Hepatocyte (in vitro differentiated cells): ENCODE measurements at places on chromosomes 7 and 10. TPM values are rescaled to one million over a fixed set of nuclear protein-coding genes. Genes with fewer than 3 reads are reported as not detected.

The C7orf33 gene
- not detected in 2 replicates for total RNA-seq

The MYH16 gene
- 0.13 TPM in 1 of 2 replicates, not detected in the other for total RNA-seq

The ADAM12 gene
- 8.1 and 11.3 TPM in 2 replicates for total RNA-seq

The FAM131B gene
- 1.9 and 2.5 TPM in 2 replicates for total RNA-seq

The ZPBP gene
- not detected in 2 replicates for total RNA-seq

The OR13A1 gene
- 0.37 TPM in 1 of 2 replicates, not detected in the other for total RNA-seq

The SPDYE11 gene
- 0.07 TPM in 1 of 2 replicates, not detected in the other for total RNA-seq

The SLC13A1 gene
- 0.07 and 0.28 TPM in 2 replicates for total RNA-seq

DNA sequence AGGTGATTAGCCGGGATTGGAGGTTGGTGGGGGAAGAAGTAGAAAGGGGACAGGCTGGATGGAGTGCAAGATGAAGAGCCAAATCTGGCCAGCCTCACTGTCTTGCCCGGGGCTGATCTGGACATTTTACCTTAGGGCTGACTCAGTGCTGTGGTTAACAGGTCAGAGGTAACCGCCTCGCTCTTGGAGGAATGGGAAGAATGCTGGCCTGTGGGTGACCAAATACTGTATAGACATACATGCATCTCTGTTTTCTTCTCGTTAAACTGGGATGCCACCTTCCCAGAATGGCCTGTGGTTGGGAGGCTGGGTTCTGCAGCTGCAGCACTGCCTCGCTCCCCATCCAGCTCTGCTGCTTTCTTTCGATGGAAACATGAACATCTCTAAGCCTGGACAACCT, 120.0 kb downstream of the SEC23IP start:
- no peak for DNase-seq

GRCh38 chr10:49612513-49613164, 1.2 kb upstream of the CHAT start:
- DNase-seq, result no peak

DNA sequence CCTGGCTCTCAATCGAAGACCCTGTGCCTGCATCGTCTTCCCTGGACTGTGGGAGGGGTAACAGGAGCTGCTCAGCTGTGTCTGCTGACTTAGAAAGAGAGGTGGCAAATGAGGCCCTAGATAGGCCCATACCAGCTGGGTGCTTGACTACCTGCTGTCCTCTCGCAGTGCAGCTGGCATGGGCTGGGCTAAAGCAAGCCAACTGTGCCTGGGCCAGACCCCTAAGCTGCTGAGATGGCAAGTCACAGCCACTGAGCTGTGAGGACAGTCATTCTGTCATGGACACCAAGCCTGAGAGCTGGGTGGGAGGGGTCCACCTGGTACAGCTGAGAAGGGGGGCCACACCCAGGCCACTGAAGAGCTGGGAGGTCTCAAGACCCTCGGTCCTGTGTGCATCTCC, 45.8 kb upstream of the AQP1 start:
- DNase-seq, result no peak

GRCh38 chr7:75626954-75627353, 111.8 kb downstream of the HIP1 start:
- DNase-seq, result no peak

DNA sequence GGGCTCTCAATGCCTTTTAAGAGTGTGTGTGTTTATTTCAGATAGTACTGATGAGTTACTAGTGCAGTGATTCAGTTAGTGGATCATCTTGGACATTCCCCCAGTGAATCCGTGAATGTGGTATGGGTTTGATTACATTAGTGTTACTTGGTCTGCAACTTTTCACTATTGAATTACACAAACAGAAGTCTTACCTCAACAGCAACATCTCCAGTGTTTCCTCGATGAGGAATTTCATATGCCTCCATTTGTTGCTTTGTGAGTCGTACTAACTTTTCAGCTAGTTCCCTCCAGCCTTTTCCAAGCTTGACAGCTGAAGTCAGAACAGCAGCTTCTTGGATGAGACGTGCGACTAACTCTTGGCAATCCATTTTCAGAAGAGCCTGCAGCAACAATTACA, 63.2 kb downstream of the MACC1 start:
- no peak for DNase-seq

- no peak for DNase-seq
Measured at GRCh38 chr7:156353352-156353751, 287.2 kb upstream of the RNF32 start.

- DNase-seq, result no peak
Measured at GRCh38 chr7:108308903-108309302, 147.3 kb downstream of the NRCAM start.

DNA sequence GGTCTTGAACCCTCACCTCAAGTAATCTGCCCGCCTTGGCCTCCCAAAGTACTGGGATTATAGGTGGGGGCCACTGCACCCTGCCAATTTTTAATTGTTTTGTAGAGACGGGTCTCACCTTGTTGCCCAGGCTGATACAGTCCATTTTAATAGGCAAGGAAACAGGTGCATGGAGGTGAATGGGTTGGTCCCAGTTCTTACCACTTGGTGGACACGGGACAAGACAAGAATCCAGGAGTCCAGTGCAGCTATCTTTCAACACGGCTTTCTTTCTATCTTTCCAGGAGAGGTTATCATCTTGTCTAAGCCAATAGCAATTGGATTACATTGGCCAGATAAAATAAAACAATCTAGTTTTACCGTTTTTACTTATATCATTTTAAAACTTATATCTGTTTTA, 23.8 kb downstream of the TCF7L2 start:
- DNase-seq, result no peak

DNA sequence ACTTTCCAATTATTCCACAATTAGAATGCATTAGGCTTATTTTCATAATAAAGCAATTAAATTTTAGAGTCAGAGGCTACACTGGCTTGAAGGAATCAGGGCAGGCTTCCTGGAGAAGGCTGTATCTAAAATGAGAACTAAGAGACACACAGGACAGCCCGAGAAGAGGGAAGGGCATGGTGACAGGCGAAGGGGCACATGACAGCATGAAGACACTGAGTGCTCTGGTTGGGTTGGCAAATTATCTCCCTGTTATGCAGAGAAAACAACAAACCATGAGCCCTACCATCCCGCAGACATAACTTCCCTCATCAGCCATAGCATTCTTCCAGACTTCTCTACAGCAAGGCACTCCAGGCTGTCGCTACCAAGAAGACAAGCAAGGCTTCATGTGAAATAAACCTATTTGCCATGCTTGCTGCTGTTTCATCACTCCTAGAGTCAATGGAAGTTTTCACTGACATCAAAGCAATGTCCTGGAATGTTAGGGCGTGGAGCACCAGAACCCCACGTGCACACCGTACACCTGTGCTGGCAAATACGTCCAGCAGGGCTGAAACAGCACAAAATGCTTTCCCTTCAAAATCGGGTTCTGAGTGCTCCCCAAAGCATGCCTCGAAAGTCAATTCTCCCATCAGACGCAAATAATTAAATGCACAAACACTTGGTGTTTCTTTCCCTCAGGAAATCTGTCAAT, 21.3 kb downstream of the VOPP1 start:
- peak; percentile 24 for DNase-seq

- no peak for DNase-seq
Measured at GRCh38 chr10:56586461-56586891, 225.4 kb upstream of the ZWINT start.

- no peak for DNase-seq
Measured at GRCh38 chr10:21022821-21023220, 125.7 kb upstream of the NEBL start.

GRCh38 chr7:151076863-151077704, 3.5 kb downstream of the FASTK start:
- no peak for DNase-seq
